ENCODE measurements at places on chromosomes 7 and 10.

DNA sequence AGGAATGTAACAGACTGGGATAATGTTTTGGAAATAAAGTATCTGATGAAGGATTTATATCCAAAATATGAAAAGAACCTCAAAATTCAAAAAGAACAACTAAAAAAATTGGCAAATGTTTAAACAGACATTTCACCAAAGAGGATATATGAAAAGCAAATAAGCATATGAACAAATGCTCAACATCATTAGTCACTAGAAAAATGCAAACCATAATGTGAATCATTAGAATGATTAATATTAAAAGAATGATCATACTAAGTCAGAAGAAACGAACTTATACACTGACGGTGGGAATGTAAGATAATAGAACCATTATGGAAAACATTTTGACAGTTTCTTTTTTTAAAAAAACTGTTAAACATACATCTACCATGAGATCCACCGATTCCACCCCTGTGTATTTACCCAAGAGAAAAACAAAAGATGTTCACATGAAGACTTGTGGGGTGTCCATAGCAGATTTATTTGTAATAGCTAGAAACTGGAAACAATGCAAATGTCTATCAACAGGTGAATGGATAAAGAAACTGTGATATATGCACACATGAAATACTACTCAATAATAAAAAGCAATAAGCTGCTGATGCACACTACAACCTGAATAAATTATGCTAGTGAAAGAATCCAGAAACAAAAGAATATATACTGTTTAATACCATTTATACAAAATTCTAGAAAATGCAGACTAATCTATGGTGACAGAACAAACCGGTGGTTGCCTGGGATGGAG is 35.7 kb downstream of the PRKG1 start:
- no peak for DNase-seq

DNA sequence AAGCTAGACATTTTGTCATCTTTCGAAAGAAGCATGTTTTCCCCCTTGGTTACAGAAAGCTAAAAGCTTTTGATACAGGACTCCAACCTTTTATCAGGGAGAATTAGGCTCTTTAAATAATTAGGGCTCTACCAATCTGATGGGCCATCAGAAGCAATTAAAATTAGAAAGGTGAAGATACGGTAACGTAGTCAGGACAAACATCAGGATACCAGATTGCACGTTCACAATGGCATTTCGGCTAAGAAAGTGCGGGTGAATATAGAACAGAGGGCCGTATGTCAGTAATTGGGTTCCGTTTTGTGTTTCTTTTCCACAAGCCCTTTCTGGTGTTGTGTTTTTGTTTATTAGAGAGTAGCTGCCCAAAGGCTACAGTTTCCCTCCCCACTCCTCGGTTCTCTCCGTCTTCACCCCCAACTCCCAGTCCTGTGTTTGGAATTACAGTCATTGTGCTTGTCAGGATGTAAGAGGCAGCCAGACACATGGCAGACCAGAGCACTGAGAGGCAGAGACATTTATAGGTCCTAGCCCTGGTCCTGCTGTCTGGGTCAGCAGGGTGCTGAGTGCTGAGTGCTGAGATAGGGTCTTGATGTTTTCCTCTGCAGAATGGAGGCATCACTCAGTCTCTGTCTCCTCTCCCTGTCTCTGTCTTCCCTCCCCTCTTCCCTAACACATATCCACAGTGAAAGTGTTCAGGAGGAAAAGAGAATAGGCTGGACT is 5.5 kb downstream of the PFKP start:
- no peak for DNase-seq

DNA sequence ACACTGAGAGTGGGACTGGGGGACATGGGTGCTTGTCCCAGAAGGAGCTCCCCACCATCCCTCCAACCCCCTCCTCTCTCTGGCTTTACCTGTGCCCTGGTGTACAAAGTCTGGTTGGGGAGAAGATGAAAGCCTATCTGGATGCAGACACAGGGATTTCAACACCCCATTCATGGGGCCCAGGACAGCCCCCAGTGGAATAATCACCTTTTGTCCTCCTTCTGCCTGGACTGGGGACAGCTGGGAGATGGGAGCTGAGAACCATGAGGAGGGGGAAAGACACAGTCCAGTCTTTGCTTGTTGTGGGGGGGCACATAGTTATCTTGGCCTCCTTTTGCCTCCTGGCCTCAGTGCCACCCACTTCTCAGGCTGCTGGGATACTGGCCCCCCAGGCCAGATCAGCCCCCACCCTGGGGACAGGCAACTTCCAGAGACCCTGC is 1.4 kb downstream of the SSC4D start:
- no peak for DNase-seq

- DNase-seq = no peak
Observed at GRCh38 chr7:19775578-19775977, 2.2 kb upstream of the TMEM196 start.

- no peak for DNase-seq
Observed at GRCh38 chr10:33388785-33389184, 54.3 kb upstream of the NRP1 start.

DNA sequence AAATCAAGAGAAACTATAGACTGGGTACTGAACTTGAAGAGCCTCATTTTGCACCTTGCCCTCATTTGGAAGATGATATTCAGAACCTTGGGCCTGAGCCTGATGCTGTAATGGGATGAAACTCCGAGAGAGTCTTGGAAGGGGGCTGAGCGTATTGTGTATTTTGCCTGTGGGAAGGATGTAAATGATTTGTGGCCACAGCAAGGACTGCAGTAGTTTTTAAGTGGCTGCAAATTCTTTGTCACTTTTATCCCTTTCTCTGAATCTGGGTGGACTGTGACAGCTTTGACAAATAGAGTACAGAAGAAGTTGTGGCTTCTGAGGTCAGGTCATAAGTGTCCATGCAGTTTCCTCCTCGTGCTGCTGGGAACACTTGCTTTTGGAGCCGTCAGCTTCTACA is 221.2 kb downstream of the ADRA2A start:
- no peak for DNase-seq

DNA sequence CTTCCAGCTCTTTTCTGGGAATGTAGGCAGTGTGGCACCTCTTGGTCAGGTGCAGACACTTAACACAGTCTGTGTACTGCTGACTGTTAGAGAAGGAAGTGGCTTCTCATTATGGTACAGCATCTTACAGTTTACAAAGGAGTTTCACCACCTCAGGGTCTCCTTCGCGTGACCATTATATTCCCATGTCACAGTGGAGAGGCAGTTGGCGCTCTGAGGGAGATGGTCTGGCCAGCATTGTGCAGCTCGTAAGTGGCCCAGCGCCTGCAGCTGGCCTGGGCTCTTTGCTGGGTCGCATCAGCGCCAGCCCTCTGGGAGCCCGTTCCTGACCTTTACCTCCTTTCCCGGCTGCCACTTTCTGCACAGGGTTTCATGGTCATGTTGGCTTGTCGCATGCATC is 15.4 kb downstream of the TSPAN15 start:
- DNase-seq = no peak

DNA sequence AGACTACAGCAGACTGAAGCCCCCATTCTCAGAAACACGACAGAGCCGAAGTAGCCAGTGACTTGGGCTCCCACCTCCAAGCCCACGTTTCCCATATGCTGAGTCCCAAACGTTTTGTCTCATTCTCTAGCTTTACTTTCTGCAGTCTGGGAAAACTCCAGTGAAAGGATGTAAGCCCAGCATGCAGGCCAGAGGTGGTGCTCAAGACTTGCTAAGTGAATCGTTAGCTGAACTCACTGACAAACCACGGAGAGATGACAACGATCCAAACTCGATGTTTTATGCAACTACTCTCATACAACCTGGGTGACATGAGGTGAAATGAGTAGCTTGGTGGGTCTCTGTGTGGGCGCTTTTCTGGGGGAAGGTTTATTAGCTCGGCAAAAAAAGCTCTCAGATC is 731.8 kb downstream of the SUGCT start:
- DNase-seq = no peak

- DNase-seq = no peak
Observed at GRCh38 chr7:8117195-8117594, 144.8 kb downstream of the ICA1 start.

All from activated naive CD4-positive, alpha-beta T cell treated with anti-CD3 and anti-CD28 coated beads for 36 hours (primary cell).